ENCODE measurements at places on chromosomes 13 and 19.

DNA sequence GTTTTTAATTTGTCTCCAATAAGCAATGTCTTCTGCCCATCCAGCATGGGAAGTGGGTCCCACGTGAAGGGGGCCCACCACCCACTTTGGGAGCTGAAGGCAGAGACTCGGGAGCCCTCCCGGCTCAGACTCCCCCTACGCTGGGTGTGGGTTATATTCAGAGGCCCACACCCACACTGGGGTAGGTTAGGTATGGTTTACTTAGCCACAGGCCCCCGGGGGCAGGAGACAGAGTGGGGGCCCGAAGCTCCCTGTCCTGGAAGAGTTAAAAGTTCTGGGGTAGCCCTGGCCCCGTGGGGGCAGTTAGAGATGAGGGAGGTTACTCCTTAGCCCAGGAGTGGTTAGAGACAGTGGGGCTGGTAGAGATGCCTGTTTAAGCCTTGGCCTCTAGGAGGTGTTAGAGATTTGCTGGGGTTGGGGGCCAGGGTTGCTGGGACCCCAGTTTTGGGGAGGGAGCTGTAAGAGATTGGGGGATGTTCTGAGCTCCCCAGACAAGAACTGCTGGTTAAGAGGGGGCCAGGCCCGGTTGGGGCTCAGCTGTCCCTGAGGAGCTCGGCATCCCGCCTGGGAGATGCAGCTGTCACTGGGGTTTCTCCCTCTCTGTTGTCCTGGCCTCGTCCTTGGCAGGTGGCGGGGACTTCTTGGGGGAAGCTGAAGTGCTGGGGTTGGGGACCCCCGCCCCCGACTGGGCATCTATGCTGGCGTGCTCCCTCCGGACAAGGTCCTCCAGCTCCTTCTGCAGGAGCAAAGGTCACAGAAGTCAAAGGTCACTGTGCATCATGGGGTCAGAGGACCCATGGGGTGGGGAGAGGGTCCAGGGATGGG lies 712 bp upstream of the RINL start:
- no peak for DNase-seq

DNA sequence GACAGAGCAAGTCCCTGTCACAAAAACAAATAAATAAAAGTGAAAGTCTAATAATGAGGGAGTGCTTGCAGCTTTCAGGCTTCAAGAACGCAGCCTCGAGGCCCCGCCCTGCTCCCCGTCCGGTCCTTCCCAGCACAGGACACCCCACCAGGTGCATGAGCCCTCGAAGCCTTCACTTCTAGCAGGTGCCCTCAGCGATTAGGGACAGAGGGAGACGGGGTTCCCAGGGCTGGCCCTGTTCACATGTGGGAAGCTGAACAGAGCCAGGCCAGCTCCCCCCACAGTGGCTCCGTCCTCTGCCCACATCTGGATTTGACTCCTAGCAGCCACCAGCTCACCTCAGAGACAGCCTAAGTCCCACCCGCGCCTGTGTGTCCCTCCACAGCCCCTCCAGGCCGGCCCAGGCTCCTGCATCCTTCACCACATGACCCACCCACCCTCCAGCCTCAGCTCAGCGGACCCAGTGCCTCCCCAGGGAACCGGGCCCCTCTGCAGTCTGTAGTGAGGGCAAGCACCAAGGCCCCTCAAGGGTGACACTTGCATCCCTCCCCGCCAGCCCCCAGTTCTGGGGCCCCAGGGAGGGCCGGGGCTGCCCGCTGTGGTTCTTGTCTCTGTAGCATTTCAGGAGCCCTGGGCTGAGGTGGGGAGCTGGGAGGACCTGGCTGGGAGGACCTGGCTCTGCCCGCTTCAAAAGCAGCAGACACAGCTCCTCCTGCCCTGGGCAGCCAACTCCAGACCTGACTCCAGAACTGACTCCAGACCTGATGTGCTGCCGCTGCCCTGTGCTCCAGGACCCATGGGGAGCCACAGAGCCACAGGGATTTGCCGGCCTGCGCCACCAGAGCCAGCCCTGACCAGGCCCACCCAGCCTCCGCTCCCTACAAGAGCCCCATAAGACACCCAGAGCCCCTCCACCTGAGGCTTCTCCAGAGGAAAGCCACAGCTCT lies 27.2 kb downstream of the GPX4 start:
- peak; percentile 23 for DNase-seq

DNA sequence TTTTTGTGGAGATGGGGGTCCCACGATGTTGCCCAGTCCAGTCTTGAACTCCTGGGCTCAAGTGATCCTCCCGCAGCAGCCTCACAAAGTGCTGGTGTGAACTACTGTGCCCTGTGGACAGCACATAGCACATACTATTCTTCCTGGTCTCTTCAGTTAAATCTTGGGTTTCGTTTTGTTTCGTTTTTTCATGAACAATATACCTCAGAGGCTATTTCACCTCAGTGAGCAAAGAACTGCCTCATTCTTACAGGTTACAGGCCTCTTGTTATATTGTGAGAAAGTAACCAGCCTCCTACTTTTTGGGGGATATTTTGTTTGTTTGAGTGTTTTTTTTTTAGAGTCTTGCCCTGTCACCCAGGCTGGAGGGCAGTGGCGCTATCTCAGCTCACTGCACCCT lies 1.3 kb upstream of the C3 start:
- no peak for DNase-seq

- DNase-seq: peak; percentile 62
Measured at GRCh38 chr19:7917267-7918061, 2.7 kb upstream of the SNAPC2 start.

DNA sequence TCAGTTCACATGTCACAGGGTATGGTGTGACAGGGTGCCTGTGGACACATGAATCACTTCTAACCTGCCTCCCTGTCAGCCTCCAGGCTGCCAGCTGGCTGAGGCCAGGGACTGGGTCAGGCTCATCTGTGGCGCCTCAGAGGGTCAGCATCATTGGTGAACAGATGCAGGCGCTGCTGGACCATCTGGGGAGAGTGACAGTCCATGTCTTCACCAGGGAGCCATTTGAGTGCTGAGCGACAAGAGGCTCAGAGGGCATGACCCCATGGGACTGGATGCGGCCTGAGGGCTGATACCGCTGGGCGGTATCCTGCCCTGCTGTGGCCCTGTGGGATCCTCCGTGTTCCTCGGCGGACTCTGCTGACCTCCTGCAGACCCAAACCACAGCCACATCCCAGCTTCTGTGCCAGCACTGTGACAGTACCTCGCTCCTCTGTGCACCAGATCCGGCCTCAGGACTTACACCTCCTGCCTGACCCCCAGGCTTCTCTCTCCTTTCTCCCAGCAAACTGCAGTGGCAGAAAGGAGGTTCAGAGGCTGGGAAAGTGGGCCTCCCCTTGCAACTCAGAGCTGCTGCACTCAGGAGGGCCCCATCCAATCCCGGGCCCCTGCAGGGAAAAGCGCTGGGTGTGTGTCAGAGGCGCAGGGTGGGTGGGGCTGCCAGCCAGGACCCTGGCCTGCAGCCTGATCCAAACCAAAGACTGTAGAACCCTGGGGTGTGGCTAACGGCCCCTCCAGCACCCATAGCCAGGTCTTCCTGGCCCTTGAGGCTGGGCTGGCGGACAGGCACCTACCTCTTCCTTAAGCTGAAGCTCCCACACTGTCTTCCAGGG lies 10.2 kb downstream of the ACTMAP start:
- DNase-seq: no peak

- no peak for DNase-seq
Measured at GRCh38 chr19:29579308-29579910, 26.7 kb upstream of the POP4 start.

DNA sequence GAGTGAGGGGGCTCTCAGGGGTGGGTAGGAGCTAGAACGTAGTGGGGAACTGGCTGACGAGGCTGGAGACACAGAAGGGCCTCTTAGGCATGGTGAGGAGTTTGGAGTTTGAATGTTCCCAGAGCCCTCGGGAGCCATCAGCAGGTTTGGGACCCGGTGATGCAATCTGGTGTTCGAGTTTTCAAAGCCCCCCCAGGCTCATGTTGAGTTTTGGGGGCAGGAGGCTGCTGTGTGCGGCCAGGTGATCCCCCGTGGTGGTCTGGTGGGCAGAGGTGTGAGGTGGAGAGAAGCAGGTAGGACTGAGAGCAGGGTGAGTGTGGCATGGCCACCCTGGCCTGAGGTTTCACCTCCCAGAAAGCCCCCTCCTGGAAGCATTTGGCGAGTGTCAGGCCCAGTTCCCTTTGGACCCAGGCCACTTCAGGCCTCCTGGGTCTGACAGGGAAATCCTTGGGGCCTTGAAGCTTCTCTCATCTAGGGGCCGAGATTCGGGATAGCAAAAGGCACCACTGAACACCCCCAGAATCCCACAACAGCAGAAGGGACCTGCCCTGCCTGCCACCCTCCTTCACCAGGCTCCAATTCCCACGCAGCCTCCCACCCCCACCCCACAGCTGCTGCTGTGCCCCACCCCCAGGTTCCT lies 1.2 kb downstream of the YJEFN3 start:
- DNase-seq: no peak

DNA sequence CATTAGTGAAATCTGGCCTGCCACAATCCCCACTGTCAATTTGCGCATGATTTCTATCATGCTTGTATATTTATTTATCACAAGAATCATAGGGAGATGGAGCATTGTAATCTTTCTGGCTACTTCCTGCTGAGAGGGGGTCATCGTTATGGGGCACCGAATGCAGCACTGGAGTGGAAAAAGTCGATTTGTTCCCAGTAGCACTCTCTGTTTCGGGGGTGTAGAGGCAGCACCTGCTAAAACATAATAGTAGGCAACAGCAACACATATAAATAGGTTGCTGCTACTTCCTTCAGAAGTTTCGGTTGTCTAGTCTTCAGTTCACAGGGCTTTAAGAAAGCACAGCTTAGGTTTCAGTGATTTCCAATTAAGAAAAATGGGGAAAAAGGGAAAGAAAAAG lies 23.4 kb upstream of the CEACAM21 start:
- DNase-seq: no peak

- no peak for DNase-seq
Measured at GRCh38 chr19:29292153-29292552, 79.2 kb upstream of the UQCRFS1 start.

DNA sequence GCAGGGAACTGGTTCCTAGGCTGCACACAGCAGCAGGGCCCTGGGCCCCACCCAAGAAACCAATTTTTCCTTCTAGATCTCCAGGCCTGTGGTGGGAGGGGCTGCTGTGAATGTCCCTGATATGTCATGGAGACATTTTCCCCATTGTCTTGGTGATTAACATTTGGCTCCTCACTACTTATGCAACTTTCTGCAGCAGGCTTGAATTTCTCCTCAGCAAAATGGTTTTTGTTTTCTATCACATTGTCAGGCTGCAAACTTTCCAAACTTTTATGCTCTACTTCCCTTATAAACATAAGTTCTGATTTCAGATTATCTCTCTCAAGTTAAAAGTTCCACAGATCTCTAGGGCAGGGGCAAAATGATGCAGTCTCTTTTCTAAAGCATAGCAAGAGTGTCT lies 310.2 kb upstream of the PCDH20 start:
- DNase-seq: no peak

- DNase-seq: no peak
Measured at GRCh38 chr13:75869981-75870380, 233.9 kb downstream of the LMO7 start.

DNA sequence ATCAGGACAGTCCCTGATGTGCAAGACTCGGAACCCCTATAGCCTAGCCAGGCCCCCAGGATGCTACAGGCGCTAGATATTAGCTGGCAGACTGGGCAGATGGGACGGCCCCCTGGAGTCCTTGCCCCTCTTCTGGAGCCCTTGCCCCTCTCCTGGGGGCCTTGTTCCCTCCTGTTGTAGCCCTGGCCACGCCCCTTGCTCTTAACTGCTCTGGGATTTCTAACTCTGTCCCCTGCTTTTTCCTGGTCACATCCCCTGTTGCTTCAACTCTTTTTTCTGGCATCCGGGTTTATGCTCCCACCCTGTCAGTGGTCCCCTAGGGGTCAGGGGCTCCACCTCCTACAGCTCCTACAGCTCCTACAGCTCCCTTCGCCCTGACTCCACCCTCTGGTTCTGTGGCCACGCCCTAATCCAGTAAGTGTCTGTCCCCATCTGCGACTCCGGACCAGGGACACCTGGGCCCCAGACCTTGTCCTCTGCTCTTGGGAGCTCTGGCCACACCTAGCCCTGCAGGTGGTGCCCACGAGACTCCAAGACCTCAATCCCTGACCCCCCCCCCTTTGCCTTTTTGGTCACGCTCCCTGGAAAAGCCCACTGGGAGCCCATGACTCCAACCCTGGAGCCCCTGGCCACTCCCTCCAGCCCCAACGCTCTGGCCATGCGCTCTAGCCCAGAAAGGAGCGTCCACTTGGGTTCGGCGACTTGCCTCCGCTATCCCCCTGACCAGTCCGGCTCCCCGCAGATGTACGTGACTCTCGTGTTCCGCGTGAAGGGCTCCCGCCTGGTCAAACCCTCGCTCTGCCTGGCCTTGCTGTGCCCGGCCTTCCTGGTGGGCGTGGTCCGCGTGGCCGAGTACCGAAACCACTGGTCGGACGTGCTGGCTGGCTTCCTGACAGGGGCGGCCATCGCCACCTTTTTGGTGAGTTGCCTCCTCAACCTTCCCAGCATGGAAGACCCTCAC lies 6.8 kb downstream of the PLPPR2 start:
- DNase-seq: no peak

GRCh38 chr13:73873940-73874830 lies 260.0 kb downstream of the KLF12 start:
- DNase-seq: no peak

DNA sequence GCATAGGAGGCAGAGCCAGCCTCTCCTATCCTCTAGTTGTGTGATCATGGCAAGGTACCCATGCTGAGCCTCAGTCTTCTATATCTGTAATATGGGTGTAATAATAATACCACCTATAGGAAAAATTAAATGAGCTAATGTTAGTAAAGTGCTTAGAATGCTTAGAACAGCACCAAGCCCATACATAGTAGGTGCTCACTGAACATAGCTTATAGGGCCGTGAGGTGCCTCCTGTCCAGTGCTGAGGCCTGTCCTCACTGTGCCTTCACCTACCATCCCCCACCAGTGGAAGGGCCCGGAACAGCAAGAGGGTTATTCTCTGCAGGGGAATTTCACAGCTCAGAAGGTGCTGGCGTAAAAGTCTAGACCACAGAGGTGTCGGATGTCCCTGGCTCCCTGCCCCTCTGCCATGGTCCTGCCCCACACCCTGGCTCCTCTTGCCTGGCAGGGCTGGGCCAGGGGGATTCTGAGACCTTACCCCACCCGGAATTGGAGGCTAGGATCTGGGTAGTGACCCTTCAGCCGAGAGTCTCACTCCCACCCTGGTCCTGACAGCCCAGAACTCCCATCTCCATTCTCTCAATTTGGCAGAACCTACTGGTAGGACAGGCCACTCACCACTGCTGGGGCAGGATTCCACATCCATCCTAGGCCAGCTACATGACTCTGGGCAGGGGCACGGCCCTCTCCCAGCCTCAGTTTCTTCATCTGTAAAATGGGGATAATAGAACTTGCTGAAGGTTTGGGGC lies 2.2 kb upstream of the SCN1B start:
- DNase-seq: no peak

GRCh38 chr13:66781241-66781640 lies 448.9 kb downstream of the PCDH9 start:
- DNase-seq: no peak

- DNase-seq: no peak
Measured at GRCh38 chr13:32370805-32371204, 55.5 kb downstream of the BRCA2 start.
